ENCODE measurements at places on chromosomes 3 and 15.

- no peak for DNase-seq
Observed at GRCh38 chr15:85458764-85459163, 78.4 kb downstream of the AKAP13 start.

DNA sequence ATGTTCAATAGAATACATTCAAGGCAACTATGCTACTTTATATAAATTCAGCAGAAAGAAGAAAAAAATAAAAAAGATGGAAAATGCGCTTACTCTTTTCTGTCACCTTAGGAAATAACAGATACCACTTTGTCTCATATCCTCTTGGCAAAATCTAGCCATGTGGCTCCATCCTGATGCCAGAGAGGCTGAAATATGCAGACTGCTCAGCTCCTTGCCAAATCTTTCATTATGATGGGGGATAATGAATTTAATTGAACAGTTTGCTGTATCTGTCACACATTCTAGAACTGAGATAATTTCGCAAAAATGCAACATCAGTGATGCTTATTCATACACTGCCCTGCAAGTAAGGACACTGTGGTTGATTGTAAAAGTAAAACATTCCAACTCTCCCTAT is 1081.5 kb downstream of the PLOD2 start:
- no peak for DNase-seq

DNA sequence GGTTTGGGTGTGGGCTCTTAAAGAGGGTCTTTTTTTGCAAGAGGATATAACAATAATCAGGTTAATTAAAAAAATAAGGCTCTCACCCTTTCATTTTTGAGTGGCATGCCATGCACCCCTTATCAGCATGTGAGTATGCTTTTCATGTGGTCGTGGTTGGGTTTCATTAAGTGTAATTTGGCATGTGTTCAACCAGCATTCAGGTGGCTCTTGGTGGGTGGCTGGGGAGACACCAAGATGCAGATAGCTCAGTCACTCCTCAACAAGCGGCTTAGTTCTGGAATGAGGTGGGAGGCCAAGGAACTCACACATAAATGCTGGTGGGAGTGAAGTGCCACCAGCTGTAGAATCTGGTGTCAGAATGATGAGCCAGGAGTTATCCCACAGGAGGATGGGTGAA is 66.8 kb downstream of the FLNB start:
- DNase-seq, result no peak

DNA sequence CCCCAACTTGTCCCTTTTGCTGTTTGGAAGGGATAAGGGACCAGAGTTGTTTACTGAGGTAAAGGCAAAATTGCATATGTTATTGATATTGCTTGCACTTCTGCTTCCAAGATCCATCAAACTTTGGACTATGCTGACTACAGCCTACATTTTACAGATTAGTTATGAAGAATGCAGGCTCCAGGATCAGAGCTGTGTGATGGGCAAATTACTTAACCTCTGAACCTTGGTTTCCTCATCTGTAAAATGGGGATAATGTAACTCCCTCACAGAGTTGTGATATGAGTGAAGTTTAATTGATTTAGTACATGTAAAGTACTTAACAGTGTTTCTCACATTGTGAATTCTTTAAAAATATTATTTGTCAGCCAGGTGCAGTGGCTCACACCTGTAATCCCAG is 15.9 kb downstream of the FAIM start:
- DNase-seq, result no peak

DNA sequence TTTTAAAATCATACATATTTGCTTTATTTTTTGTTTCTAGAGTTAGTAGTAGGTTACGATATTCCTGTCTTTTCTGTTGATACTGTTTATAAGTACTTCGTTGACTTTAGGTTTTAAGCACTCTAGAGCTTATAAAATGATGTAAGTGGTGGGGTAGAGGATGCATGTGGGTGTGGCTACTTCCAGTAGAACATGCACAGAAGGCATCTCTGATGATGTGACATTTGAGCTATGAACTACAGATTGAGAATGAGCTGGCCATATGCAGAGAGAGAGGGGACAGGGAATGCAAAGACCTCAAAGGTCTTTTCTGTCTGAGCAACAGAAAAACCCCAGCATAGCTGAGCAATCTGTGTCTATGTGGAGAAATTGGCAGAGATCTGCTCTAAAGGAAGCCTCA is 233.9 kb upstream of the STAC start:
- no peak for DNase-seq

GRCh38 chr3:52506266-52506966 is 11.3 kb downstream of the STAB1 start:
- no peak for DNase-seq

DNA sequence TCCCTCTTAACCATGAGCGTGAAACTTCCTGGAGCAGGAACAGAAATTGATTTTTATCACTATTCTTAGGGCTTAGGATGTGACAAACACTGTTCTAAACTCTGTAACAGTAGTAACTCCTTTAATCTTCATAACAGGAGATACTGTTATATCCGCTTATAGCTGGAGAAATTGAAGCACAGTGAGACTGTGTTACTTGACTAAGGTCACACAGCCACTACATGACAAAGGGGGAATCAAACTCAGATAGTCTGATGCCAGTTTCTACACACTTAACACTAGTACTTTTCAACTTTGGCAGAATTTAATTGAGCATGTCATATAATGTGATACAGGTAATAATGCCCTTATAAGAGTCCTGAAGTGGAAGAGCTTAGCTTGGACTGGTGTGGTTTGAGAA is 800 bp upstream of the TARS3 start:
- no peak for DNase-seq

- DNase-seq, result no peak
Observed at GRCh38 chr3:65979731-65980130, 59.0 kb downstream of the MAGI1 start.

DNA sequence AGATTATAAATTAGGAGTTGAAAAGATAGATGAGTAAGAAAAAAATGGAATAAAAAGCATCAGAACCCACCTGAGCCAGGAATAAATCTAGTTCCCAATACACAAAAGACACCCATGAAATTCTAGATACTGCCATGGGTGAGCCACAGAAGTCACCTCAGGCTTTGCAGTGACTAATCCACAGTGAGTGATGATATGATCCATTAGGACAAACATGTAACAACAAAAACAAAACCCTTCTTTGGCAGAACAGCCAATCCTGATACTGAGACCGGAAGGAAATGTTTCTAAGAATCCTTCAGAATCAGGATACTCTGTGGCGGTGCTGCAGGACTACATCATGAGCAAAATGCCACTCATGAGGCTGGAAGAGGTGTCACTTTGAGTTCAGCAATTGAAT is 15.0 kb upstream of the MINDY4B start:
- no peak for DNase-seq

- DNase-seq, result no peak
Observed at GRCh38 chr15:42157381-42157780, 945 bp upstream of the PLA2G4F start.

- DNase-seq, result no peak
Observed at GRCh38 chr3:192819001-192819569, 91.7 kb upstream of the FGF12 start.

DNA sequence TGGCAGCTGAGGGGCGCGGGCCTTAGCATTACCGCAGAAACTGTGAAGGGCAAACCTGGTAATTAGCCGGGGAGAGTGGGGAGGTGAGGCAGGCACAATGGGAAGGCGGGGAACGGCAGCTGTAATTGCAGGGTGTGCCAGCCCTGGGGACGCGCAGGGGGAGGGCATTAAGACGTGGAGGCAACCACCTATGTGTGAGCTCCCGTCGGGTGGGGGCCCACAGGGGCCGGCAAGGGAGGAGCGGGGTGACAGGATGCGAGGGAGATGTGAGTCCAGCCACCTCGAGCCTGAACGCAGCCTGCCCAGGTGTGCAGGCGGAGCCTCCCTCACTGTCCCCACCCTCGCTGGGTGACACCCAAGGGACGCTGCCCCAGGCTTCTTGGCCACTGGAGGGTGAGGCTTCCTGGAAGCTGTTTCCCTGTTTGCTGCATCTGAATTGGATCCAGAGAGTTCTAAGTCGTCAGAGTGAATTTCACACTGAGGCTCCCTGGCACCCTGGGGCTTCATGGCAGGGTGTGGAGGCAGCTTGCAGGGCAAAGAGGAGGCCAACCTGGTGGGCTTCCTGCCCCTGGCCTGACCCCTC is 130.6 kb upstream of the MEF2A start:
- DNase-seq, result no peak

GRCh38 chr15:57329582-57330367 is 46.5 kb upstream of the CGNL1 start:
- DNase-seq, result no peak

GRCh38 chr3:32681811-32682210 is 3.2 kb upstream of the CNOT10 start:
- DNase-seq, result no peak

- no peak for DNase-seq
Observed at GRCh38 chr3:193346259-193346658, 32.3 kb downstream of the ATP13A5 start.

- no peak for DNase-seq
Observed at GRCh38 chr15:50904211-50904610, 4.3 kb upstream of the AP4E1 start.

DNA sequence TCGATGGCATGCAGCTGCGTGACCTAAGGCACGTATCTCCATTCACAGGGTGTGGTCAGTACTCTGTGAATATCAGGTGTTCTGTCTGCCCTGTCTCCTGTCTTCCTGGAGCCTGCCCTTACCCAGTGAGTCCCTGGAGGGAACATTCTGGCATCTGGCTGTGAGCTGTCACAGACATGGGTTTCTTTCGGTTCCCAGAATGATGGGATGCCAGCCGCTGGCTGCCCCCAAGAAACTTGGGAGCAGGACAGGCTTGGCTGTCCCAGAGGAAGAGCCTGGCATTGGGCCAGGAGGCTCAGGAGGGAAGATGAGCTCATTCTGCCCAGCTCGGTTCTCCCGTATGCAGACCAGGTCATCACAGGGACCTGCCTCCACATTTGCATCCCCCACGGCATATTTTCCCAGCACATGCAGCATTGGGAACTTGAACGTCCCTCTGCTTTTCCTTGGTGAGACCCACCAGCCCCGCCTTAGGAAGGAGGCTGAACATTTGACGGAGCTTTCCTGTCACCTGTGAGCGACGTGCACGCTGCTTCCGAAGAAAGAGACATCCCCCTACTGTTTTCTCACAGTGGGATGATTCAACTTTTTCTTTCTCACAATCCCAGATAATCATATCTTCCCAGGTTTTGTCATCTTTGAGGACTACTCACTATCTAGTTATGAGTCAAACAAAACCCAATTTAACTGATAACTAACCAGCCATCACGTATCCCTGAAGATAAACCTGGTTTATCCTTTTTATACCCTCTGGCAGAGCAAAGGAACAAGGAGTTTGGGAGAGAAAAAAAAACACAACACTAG is 22.0 kb upstream of the PGPEP1L start:
- DNase-seq, result no peak

DNA sequence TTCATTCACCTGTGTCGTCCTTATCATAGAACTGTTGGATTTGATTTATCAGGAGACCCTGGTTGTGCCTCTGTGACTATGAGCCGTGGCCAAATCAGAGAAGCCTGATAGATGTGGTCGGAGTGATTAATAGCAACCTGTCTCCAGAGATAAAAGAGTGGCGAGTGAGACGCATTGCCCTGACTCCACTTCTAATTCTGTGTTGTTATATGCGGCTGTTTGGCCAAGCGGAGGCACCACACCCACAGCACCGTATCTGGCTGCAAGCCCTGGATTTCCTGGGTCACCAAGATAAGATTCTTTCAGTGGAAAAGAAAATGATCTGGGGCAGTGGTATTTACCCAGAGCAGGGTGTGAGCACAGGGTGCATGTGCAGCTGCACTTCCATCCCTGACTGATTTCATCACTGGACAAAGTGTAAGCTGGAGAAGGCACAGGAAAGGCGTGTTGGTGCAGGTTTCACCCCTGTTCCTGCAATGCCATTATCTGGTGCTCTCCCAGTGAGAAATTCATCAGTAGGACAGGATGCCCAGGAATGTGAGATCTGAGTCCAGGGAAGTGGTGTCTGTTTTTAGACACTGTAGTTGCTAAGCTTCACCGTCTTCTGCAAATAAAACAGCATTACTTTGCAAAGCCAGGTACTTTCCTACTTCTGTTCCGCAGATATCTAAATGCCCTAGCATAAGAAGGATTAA is 84.6 kb downstream of the CD47 start:
- peak; percentile 67 for DNase-seq
